ENCODE measurements at places on chromosomes 2 and 18. TPM values are rescaled to one million over a fixed set of nuclear protein-coding genes. Genes with fewer than 3 reads are reported as not detected.

The L3MBTL4 gene
- 3.0 TPM for total RNA-seq

The TNFAIP6 gene
- 11.1 TPM for total RNA-seq

The ICOS gene
- total RNA-seq: 111 TPM

The CRYGC gene
- total RNA-seq: not detected

The NHEJ1 gene
- total RNA-seq: 13.7 TPM

The AGXT gene
- not detected for total RNA-seq

The TRAPPC12 gene
- 18.3 TPM for total RNA-seq

The ITPRIPL1 gene
- total RNA-seq: 4.7 TPM

The DOK1 gene
- total RNA-seq: 2.9 TPM

The UGT1A10 gene
- not detected for total RNA-seq

The HOXD12 gene
- not detected for total RNA-seq

The CCDC148 gene
- total RNA-seq: 0.42 TPM

The SH3RF3 gene
- 2.2 TPM for total RNA-seq

The PCARE gene
- total RNA-seq: under 0.01 TPM

The STARD6 gene
- not detected for total RNA-seq

The TEX44 gene
- total RNA-seq: not detected

The FAP gene
- not detected for total RNA-seq

The FER1L5 gene
- total RNA-seq: not detected

The RAX gene
- total RNA-seq: not detected

The FOXD4L1 gene
- total RNA-seq: 0.10 TPM

The CTAGE1 gene
- 0.10 TPM for total RNA-seq

The CTLA4 gene
- total RNA-seq: 38.5 TPM

The STEAP3 gene
- 1.5 TPM for total RNA-seq

The ACTG2 gene
- 0.10 TPM for total RNA-seq

The HOXD8 gene
- total RNA-seq: not detected

The GKN1 gene
- 0.31 TPM for total RNA-seq

The ONECUT2 gene
- not detected for total RNA-seq

The POLR1A gene
- total RNA-seq: 6.1 TPM

The LRRTM4 gene
- 0.10 TPM for total RNA-seq

The PIEZO2 gene
- total RNA-seq: 0.21 TPM

The CYP26B1 gene
- under 0.01 TPM for total RNA-seq

The FNDC4 gene
- 0.10 TPM for total RNA-seq

The SCTR gene
- total RNA-seq: not detected

The MAL gene
- total RNA-seq: 30.4 TPM

The C2orf78 gene
- not detected for total RNA-seq

The ALK gene
- not detected for total RNA-seq

The TMEFF2 gene
- total RNA-seq: not detected

Data from mononuclear cell (primary cell).